ENCODE measurements at places on chromosomes 3 and 15. TPM values are rescaled to one million over a fixed set of nuclear protein-coding genes. Genes with fewer than 3 reads are reported as not detected.

Gene ATG7
- 34.2 TPM for total RNA-seq

Gene GOLGA8G
- total RNA-seq, result not detected

GRCh38 chr15:91988071-91988470, 134.6 kb downstream of the SLCO3A1 start:
- no peak for DNase-seq

Gene GPR27
- 1.0 TPM for total RNA-seq

Gene GPR62
- not detected for total RNA-seq

Gene LDHAL6B
- not detected for total RNA-seq

DNA sequence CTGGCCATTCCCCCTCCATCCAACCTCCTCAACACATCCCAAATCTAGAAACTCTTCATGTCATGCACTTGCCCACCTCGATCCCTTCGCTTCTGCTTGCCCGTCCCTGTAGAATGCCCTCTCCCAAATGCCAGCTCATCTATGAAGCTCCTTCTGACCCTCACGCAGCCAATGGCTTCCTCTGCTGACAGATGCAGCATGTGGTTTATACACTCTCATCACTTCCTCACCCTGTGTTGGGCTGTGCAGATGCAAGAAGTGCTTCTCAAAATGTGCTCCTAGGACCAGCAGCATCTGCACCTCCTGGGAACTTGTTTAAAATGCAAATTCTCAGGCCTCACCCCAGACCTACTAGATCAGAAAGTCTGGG, 51.7 kb downstream of the SEMA5B start:
- DNase-seq, result peak; percentile 39

GRCh38 chr15:80415358-80415670, 11.1 kb downstream of the ARNT2 start:
- DNase-seq, result no peak

Gene SLC6A20
- total RNA-seq, result not detected

GRCh38 chr15:43095243-43095642, 10.6 kb downstream of the UBR1 start:
- DNase-seq, result no peak

Gene CHL1
- not detected for total RNA-seq

GRCh38 chr3:100169201-100169920, 55.1 kb upstream of the FILIP1L start:
- DNase-seq, result no peak

Gene MELTF
- 4.8 TPM for total RNA-seq

DNA sequence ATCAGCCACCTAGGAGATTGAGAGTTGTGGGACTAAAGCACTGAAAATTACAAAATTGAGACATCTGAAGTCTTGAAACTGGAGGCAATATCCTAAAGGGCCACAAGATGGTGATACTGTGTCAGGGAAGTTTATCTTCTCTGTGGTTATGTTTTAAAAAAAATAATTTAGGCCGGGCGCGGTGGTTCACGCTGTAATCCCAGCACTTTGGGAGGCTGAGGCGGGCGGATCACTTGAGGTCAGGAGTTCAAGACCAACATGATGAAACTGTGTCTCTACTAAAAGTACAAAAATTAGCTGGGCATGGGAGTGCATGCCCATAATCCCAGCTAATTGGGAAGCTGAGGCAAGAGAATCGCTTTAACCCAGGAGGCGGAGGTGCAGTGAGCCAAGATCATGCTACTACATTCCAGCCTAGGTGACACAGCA, 17.9 kb upstream of the NIT2 start:
- DNase-seq, result peak; percentile 65

- no peak for DNase-seq
Measured at GRCh38 chr3:71022551-71023335, 560.8 kb downstream of the FOXP1 start.

Gene KNG1
- total RNA-seq, result not detected

Gene GRM7
- total RNA-seq, result not detected

Gene PTH1R
- not detected for total RNA-seq

GRCh38 chr3:2727610-2728318, 382.4 kb downstream of the IL5RA start:
- no peak for DNase-seq

DNA sequence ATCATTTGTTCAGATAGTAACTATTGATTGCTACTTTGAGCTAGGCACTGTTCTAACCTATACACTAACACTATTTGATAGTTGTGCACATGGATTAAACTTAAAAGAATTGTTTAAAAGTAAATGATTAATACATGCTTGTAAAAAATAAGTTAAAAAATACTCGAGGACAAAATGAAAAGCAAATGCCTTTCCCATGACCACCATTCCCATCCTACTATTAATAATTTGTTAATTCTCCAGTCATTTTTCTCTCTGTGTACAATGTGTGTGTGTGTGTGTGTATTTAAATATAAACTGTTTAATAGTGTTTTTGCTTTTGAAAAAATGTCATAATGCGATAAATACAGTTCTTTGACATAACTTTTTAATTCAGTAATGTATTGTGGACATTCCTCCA, 78.7 kb upstream of the KCNMB2 start:
- DNase-seq, result no peak

DNA sequence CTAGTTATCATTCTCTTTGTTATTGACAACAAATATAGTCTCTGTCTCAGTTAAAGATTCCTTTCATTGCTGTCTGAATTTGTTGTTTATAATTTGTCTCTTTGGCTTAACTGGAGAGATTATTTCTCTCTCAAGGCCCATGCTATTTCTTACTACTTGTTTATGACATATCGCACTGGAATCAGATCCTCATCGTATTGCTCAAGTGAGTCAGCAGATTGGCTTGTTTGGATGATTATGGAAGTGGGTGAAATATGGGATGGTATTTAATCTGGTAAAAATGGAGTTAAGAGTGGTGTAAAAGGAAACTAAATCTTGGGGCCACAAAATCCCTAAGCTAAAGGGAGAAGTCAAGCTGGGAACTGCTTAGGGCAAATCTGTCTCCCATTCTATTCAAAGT, 613.1 kb downstream of the SI start:
- DNase-seq, result no peak

DNA sequence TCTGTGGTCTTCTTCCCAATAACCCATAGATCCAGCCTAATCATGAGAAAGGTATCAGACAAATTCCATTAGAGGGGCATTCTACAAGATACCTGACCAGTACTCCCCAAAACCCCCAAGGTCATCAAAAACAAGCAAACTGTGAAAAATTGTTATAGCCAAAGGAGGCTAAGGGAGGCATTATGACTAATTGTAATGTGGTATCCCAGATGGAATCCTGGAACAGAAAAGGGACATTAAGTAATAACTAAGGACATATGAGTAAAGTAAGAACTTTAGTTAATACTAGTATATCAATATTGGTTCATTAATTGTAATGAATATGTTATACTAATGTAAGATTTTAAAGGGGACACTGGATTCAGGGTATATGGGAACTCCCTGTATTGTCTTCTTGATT, 20.4 kb downstream of the SPTSSB start:
- DNase-seq, result no peak

DNA sequence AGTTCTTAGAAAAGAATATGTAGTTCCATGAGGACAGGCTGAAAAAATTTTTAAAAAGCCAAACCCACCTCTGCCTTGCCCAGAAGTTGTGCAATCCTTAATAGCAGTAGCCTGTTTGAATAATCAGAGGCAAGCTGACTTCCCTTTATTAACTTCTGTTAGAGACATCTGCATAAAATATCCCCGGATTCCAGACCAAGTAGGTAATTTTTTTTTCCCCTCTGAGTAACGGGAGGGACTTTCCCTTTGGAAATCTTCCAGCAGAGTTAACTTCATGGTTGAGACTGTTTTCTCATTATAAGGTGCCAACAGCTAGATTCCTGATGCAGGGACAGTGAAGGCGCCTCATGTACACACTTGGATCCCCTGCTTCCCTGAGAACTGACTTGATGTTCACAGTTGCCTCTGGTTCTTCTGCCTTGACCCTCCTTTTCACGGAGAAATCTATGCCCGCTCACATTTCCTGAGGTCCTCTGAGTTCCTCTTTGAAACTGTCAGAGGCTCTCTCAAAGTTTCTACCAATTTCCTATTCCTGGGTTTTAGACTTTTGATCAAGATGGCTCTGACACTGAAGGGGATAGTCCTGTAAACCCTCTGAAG, 227.6 kb upstream of the BHLHE40 start:
- no peak for DNase-seq

Gene TAGLN3
- 0.33 TPM for total RNA-seq

Gene CNTN3
- not detected for total RNA-seq

DNA sequence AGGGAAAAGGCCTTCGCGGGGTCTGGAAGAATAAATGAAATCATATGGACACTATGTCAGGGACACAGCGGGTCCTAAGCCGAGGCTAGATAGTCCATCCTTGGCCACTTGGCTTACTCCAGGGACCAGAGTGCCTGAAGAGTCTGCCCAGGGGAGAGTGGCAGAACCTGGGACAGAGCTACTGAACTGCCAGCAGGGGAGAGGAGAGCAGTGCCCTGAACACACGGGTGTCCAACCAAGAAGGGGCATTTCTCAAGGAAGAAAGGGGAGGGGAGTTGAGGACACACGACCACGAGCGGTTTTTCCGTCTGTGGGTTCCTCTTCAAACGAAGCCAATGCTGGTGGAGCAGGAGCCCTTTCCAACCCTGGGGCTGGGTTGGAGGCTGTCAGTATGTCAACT, 1.0 kb downstream of the ACAN start:
- no peak for DNase-seq

- no peak for DNase-seq
Measured at GRCh38 chr3:46537316-46537715, 28.8 kb downstream of the LRRC2 start.

Gene GOLGA8B
- 111 TPM for total RNA-seq

GRCh38 chr3:126883241-126883640, 99.7 kb upstream of the PLXNA1 start:
- DNase-seq, result no peak

Gene SIDT1
- 31.6 TPM for total RNA-seq

DNA sequence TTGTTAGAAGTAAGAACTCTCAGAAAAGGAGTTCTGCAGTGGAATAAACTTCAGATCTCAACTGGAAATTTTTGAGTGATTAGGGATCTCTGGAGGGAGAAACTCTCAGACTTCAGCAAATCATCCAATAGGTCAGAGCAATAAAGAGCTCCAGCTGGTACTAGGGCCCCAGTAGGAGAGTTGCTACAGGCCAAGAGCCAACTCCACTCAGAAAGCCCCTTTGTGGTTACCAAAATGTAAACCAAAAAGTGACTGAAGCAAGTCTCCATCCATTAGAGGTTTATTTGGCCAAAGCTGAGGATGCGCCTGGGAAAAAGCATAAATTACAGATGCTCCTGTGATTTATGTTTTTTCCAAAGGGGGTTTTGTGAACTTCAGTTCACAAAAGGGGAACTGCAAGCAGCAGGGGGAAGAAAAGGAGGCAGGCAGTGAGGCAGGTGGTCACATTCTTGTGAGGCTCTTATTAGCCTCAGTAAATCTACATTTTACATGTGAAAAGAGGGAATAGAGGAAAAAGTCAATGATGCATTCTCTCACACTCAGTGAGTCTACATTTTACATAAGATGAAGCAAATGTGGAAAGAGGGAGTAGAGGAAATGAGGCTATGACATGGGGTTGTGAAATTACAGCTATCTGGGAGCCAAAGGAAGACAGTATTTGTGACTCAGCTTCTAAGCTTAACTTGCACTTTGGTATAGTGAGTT, 92.4 kb upstream of the DAZL start:
- DNase-seq, result no peak

DNA sequence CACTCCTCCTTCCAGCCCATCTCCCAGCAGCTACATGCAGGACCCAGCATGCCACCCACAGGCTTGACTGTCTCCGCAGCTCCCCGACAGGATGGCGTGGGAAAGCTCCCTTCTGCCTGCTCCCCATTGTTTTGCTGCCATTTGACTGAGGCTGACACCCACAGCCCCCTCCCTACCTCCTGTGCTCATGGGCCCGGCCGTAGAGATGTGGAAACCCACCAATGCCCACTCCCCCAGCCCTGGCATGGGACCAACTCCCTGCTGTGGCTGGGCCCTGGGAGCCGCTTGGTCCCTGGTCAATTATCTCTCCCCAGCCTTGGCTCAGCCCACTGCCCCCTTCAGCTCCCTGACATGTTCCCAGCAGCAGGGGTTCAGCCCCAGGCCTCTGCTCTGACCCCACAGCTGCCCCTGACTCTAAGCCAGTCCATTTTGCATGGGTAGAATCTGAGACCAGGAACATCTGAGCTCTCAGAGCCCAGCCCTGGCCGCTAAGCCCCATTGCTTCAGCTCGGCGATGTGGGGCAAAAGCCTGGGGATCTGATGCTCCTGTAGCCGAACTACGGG, 8.2 kb downstream of the C3orf22 start:
- DNase-seq, result no peak

Gene REC114
- total RNA-seq, result not detected

DNA sequence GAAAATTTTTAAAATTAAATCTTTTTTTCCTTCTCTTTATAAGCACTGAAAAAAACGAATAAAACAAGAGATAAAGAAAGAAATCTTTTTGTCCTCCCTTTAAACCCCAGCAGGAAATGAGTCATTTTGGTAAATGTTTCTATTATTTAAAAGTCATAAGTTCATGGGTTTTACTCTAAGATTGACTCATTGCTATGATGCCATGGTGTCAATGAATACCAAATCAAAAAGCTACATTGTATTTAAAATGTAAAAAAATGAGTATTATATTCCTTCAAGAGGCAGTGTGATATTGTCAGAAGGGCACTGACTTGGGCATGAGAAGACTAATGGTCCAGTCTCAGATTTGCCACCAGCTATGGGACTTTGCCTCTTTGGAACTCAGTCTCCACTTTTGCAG, 303.4 kb upstream of the DNAJC19 start:
- no peak for DNase-seq

- DNase-seq, result no peak
Measured at GRCh38 chr15:98203872-98204660, 243.6 kb downstream of the ARRDC4 start.

- no peak for DNase-seq
Measured at GRCh38 chr3:123792473-123793201, 91.5 kb downstream of the MYLK start.

- no peak for DNase-seq
Measured at GRCh38 chr15:61175024-61175423, 54.1 kb downstream of the RORA start.

Gene NAALADL2
- total RNA-seq, result not detected

Gene TRPC1
- total RNA-seq, result 1.6 TPM

Gene ISG20
- total RNA-seq, result 206 TPM

DNA sequence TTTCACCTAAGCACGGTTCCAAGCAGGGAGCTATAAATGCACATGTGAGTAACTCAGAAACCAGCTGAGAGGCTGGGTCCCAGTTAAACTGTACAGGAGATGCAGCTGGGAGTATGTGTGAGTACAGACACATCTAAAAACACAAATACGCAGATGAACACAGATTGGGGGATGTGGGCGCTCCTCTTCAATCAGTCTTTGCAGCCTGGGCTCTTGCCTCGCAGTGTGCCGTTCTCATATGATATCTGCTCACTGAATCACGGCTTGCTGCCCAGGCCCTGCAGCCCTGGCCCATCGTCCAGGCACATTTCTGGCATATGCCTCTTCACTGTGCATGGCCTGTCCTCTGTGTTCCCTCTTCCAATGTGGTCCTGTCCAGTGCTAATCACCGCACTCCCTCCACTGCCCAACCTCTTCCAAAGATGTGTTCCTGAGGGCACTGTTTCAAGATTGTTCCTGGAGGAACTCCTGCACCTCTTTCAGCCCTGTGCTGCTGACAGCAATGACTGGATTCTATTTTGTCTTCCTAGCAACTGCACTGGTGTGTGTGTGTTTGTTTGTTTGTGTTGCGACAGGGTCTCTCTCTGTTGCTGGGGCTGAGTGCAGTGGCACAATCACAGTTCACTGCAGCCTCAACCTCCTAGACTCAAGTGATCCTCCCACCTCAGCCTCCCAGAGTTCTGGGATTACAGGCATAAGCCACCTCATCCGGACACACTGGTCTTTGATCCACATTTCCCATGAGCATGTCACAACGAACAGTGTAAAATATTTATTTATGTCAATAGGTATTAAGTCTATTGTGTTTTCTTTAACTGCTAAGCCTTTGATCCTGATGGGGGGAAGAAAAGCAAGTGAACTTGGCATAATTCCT, 17.0 kb downstream of the CA12 start:
- DNase-seq, result no peak

Gene ACTC1
- total RNA-seq, result not detected

All from activated CD4-positive, alpha-beta T cell treated with anti-CD3 and anti-CD28 coated beads, Interleukin-2, amount 10 ng/mL, durations not matched to agents 7 days and 5 days (primary cell).